Urinary bladder (tissue), 4 donors: ENCODE measurements at places on chromosomes 12 and 14. TPM values are rescaled to one million over a fixed set of nuclear protein-coding genes. Genes with fewer than 3 reads are reported as not detected.
A peak's percentile ranks its signal among the peaks of the same experiment; 100 is the strongest.

DNA sequence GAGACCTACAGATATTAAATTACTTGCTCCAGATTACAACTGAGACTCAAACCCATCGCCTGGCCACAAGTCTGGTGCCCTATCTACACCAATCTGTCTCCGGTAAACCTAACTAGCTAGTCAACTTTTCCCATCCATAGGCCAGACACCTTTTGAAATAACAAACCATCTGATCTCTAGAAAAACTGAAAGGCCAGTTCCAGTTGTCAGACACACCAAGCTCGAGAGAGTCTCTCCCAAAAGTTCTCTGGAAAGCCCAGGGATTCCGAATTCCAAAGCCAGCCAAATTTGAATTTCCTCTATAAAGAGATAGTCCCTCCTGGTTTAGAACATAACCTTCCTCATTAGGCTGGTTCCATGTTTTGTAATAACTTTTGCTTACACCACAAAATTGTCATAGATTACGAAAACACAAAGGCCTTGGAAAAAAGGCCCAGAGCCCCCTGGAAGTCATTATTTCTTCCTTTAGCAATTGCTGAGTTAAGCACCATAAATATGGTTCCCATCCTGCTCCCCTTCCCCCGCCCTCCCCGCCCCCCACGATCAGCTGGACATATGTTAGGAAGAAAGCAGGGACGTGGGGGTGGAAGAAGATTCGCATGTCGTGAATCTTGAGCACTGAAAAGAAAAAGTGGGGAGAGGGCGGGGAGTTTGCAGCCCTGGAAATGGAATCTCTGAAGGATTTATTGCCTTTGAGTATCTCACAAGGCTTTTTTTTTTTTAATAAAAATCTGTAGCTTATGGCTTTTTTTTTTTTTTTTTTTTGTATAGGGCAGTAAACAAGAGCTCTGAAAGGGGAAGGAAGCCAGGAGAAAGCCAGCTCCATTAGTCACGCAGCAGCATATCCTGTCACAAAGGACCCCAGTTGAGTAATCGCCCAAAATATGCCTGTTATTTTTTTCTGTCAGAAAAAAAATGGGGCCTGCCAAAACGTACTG, 110.4 kb downstream of the ZFP36L1 start:
- peak; percentile 86 for DNase-seq

GRCh38 chr12:57610554-57611107, 604 bp upstream of the ARHGEF25 start:
- no peak for DNase-seq

- DNase-seq = no peak
Measured at GRCh38 chr14:70896317-70896716, 10.9 kb upstream of the PCNX1 start.

DNA sequence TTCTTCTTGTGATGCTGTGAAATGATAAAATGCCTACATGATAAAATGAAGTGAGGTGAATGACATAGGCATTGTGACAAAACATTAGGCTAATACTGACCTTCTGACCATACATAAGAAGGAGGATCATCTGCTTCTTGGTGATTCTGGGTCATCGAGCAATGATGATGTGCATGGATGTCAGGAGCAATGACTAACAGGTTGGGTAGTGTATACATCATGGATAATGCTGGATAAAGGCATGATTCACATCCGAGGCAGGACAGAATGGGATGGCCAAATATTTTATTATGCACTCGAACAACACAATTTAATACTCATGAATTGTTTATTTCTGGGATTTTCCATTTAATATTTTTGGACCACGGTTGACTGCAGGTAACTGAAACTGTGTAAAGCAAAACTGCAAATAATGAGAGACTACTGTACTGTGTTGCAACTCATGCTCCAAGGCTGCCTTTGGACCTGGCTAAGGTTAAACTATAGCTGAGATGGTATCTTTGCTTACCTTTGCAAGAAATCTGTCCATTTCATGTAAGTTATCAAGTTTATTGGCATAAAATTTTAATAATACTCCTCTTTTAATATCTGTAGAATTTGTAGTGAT, 7.6 kb upstream of the SLC25A21 start:
- no peak for DNase-seq

DNA sequence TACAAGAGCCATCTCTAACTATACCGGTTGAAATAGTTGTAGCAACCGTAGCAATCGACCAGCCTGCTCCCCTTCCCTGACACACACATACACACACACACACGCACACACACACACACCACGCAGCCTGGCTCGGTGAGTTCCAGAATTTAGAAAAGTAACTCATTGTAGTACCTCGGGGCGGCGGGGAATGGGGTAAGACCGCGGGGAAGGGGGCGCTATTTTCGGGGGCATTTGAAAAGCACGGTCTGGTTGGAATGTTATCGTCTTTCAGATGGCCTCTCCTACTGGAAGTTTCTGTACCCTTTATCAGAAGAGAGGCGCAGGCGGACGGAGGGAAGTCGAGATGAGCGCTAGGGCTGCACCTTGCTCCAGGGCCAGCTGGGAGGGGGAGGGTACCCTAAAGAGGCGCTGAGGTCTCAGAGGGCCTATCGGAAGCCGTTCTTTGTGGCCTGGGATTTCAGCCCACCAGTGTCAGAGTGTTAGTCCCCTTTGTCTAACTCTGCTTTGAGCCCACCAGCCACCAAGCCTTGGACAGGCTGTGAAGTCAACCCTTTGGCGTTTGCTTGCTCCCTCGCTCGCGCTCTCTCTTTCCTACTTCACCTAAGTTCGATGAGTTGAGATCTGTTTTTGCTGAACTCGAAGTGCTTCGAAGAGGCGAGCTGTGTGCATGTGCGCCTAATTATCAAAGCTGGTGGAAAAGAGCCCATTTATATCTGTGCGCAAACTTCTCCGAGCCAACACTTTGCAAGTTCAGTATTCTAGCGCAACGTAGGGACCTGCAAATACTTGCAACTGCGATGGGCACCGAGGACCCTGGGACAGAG, 837 bp downstream of the COL2A1 start:
- no peak for DNase-seq

DNA sequence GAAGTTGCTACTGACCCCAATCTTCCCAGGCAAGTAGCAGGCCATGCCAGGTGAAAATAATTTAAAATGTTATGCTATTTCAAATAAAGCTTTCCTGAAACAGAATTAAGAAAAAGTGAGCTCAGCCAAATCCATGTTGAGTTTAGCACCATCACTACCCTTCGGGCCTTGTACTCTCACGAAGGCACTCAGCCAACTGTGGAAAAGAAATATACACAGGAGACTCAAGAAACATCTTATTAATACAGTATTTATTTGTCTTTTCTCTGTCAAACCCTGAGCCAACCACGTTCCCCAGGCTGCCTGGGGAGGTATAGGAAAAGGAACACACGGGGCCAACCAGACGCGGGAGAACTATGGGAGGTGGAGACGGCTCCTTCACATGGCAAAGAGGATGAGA, 10.9 kb downstream of the ATP5MC2 start:
- no peak for DNase-seq

DNA sequence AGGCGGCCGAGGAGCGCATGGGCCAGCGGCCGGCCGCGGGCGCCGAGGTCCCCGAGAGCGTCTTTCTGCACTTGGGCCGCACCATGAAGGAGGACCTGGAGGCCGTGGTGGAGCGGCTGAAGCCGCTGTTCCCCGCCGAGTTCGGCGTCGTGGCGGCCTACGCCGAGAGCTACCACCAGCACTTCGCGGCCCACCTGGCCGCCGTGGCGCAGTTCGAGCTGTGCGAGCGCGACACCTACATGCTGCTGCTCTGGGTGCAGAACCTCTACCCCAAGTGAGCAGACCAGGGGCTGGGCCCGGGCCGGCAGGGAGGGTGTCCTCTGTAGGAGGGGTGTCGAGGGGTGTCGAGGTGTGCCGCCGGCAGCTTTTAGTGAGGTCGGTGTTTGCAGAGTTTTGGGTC, 4.1 kb downstream of the TNFAIP2 start:
- DNase-seq = no peak

DNA sequence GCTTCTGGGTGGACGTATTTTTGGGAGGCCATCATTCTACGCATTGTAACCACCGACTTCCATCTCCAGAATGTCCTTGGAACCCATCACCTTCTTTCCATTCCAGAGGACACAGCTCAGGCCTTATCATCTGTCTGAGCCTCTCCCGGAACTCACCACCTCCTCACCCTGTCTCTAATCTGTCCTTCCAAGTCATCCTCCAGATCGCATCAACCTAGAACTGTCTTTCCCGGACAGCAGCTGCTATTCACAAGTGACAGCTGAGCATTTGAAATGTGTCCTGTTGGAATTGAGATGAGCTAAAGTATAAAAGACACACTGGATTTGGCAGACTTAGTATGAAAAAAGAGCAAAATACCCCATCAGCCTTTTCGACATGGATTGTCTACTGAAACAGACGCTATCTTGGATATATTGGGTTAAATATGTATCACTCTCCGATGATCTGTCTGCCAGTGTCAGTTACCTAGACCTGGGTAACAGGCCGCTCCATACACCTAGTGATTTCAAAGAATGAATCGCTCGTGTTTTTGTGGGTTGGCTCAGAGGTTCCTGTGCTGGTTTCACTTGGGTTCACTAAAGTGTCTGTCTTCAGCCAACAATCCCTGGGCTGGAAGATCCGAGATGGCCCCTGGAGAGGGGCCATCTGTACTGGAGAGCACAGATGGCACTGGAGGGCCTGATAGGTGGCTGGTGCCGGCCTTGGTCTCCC, 104.4 kb upstream of the RFLNA start:
- DNase-seq = no peak

DNA sequence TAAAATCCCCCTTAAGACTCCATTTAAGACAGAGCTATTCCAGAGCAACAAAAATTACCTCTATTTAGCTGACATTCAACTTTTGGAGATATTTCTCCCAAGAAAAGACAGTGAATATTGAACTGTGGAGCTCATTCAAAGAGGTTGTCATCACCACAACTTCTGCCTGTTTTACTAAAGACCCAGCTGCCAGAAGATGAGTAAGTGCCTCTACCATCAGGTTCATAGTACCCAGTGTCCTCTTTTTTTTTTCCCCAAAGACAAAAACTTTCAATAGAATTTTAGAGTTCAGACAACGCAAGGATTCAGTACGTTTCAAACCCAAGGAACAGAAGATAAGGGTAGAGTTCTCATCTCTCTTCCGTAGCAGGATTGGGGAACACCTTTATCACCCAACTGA, 461.3 kb downstream of the BCAT1 start:
- DNase-seq = no peak

GRCh38 chr12:111025792-111026430, 105.5 kb upstream of the MYL2 start:
- DNase-seq = no peak

DNA sequence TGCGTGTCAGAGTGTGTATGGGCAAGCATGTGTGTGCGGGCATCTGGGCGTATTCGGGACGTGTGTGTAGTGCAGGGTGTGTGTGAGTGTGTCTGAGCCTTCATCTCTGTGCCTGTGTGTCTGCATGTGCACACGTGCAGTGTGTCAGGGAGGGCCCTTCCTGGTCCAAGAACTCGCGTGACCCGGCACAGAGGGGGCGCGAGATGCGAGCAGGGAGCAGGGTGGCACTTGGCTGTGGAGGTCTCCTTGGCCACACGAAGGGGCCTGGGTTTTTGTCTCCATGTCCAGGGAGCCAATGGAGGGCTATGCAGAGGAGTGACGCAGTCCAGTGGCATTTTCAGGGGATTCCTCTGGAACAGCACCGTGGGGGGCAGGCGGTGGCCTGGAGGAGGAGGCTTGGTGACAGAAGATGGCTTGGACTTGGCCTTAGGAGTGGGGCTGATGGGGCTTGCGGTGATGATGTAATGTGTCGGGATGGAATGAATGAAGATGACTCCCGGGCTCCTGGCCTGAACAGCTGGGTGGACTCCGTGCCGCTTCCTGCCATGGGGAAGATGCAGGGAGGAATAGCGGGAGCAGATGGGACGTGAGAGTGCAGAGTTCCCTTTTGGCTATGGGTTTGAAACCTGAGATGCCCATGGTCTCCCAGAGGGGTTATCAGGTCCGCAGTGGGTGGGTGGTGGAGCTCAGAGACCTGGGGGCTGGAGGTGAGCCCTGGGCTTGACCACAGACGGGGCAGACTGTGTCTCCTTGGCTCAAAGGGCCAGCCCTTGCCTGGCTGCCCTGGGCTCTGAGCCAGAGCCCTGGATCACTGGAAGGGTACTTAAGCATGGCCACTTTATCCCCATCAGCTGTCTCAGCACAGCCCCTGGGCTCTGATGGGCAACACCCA, 208.3 kb downstream of the PHETA1 start:
- DNase-seq = no peak

DNA sequence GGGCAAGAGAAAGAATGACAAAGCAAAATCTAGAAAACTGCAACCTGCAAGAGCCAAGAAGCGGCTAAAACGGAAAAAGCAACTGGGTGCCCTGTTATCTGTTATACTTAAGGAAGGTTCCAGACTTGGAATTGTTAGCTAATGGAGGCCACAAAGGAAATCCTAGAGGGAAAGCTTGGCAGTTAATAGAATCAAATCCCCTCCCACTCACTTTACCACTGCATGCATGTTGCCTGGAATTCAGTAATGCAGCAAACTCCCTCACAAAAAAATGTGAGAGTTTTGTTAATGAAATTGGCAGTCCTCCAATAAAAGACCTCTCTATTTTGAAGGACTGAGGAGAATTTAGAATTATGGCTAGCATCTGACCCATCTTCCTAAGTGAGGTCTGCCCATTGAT, 164.2 kb upstream of the SOX5 start:
- no peak for DNase-seq

- no peak for DNase-seq
Measured at GRCh38 chr12:110856542-110856941, 9.8 kb downstream of the CCDC63 start.

DNA sequence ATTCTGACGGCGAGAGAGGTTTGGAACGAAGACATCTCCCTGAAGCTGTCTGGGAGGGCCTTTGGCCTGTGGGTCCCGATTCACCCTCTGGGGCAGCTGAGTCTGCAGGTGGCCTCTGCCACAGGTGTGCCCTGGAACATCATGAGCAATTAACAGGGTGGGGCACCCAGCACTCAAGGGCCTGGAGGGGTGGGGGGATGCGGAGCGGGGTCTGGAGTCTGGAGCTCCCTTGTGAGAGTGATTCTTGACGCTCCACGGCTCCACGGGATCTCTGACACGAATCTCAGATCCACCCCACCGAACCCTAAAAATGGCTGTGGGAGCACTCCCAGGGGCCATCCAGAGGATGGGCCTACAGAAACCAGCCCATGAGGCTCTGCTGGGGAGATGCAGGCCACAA, 8.3 kb downstream of the ITPK1 start:
- no peak for DNase-seq

DNA sequence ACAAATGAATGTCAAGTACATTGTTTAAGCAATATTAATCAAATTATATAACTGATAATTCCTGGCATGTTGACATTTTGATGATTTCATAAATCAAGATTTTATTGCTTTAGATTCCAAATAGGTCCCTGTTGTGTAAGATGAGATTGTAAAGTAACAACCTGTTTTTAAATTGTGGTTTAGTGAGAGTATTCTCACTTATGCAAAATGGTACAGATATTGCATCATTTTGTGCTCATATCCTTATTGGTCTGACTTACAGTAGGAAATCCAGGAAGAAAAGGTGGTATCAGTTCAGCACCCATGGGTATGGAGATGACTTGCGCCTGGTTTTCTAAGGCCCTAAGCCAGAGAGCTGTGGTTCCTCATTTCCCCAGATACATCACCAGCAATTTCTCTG, 165.5 kb downstream of the KIF21A start:
- DNase-seq = no peak

TMEM229B gene
- total RNA-seq = 3.0 TPM

KLHL33 gene
- 0.69 TPM for total RNA-seq

GYS2 gene
- not detected for total RNA-seq

SIX4 gene
- total RNA-seq = 9.9 TPM
